NCI-H2081 (cell line): ENCODE measurements at places on chromosomes 16 and 17.

GRCh38 chr17:65008882-65009281 is 47.7 kb downstream of the GNA13 start:
- no peak for DNase-seq

GRCh38 chr17:72631568-72631948 is 460.9 kb downstream of the SLC39A11 start:
- peak; percentile 18 for DNase-seq

DNA sequence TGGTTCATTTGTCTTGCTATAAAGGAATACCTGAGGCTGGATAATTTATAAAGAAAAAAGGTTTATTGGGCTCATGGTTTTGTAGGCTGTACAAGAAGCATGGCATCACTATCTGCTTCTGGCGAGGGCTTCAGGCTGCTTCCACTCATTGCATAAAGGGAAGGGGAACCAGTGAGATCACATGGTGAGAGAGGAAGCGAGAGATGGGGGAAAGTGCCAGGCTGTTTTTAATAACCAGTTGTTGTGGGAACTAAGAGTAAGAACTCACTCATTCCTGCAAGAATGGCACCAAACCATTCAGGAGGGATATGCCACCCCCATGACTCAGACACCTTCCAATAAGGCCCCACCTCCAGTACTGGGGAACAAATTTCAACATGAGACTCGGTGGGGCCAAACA is 24.3 kb downstream of the SPECC1 start:
- DNase-seq = no peak

GRCh38 chr16:9258423-9259051 is 167.1 kb downstream of the HAPSTR1 start:
- no peak for DNase-seq

DNA sequence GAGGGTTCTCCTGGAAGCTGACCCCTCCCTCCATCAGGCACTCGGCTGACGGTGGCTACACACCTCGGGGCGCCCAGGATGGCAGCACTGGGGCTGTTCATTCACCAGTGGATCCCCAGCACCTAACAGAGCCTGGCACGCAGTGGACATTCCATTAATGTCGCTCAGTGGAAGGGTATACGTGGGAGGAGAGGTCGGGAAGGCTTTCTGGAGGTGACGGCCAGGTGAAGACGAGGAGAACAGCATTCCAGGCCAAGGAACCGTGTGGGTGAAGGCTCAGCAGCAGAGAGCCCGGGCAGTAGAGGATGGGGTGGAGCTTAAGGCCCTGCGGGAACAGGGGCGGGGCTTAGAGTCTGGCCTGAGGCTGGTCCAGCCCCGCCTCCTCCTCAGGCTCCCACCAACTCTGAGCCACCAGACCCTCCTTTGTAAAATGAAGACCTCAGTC is 2.5 kb upstream of the HS3ST6 start:
- DNase-seq = no peak

DNA sequence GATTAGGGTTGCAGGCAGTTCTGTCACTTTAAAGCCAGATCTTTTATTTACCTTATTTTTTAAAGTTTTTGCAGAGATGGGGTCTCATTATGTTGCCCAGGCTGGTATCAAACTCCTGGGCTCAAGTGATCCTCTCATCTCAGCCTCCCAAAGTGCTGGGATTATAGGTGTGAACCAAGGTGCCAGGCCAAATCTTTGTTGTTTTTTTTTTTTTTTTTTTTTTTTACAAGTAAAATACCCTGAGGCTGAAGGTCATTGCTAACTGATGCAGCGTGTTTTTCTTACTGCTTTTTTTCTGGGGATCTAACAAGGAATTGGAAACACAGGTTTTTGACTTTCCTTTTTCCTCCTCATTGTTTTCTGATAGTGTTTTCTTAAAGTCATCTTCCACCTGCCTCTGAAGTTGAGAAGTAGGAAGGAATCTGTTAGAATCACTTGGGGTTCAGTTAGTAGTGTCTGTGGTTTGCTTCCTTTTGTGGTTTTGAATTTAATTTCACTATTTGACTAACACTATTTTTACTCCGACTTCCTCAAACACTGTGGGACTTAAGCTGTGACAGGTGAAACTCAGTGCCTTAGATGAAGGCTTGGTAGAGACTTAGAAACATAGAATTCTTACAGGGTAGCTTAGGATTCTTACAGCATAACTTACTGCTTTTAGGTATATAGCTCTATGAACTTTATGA is 22.2 kb downstream of the CLTC start:
- DNase-seq = no peak

DNA sequence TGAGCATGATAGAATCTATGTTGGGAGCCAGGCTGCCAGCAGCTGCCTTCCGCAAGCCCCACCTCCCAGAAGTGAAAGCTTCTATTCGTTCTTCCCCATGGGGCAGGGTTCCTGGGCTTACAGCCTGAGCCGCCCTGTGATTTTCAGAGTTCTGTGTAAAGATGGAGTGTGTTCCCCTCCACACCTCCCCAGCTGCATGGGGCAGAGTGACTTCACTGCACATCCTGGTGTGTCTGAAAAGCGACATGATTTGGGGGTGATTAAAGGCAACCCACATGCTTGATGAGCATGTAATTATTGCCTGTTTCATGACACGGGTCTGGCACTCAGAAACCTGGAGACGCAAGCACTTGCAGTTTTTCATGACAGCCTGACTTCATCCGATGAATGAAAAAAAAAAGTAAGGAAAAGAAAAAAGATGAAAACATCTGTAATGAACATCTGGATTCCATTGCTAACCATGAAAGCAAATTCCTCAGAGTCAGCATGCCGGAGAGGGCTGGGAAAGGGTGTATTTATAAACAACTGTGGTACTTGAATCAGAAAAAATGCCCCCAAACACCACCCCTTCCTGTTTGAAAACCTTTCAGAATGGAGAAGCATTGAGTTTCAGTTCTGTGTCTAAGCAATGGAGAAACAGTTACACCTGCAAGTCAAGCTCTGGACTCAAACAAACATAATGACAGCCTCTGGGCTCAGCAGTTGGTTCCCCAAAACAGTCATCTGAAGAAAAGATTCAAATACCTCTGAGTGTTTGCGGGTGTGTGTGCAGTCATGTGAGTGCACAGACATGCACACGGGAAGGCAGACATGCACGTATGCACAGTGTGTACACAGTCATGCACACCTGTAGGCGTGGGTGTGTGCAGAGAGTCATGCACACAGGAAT is 266.0 kb downstream of the ENGASE start:
- DNase-seq = no peak

DNA sequence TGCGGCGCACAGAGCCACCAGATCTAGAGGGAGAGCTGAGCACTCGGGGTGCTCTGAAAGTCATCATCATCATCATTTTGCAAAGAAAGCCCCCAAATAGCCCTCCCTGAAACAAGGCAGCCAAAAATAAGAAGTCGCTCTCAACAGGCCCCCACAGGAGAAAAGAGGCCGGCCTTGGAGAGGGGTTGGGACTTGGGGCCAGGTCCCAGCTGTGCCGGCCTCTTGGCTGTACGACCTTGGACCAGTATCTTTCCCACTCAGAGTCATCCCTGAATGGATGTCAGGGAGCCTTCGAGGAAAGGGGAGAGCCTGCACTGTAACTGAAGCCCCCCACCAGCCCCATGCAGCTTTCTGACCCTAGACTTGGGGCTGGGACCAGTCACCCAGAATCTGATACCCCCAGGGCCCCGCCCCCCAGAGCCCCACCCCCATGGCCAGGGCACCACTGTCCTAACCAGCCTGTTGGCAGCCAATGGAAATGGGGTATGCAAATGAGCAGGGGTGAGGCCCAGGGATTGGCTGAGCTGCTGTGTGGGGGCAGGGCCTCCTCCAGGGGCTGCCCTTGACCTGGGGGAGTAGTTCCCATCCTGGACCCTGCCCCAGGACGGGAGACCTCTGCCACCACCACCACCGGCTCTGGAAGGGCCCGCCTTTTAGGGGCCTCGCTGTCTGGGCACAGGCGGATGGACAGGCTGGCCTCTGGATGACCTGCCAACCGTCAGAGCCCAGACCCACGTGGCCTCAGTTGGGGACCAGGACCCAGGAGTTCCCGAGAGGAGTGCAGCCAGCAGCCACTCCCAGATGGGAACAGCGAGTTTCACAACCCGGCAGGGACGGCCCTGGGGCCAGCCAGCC is 15.4 kb downstream of the ZFPM1 start:
- no peak for DNase-seq
